ENCODE measurements at places on chromosomes 12 and 14. TPM values are rescaled to one million over a fixed set of nuclear protein-coding genes. Genes with fewer than 3 reads are reported as not detected.

Gene FGF6
- total RNA-seq: 1.3 TPM

Gene OTX2
- total RNA-seq: 0.23 TPM

Gene TMEM233
- 1.8 TPM for total RNA-seq

Gene SLC6A13
- total RNA-seq: 25.9 TPM

Gene TAS2R43
- 10.3 TPM for total RNA-seq

Gene LUM
- 49.0 TPM for total RNA-seq

Gene RPL10L
- total RNA-seq: not detected

Gene RERG
- 40.5 TPM for total RNA-seq

Gene NTF3
- total RNA-seq: 5.7 TPM

Gene GALNT9
- total RNA-seq: 12.0 TPM

Gene ANKS1B
- 8.7 TPM for total RNA-seq

Gene LRTM2
- total RNA-seq: 0.35 TPM

Gene DAD1
- 232 TPM for total RNA-seq

Measured in metanephros (tissue), 2 donors.